HS-27A (cell line): ENCODE measurements at places on chromosomes 2 and 18.
A peak's percentile ranks its signal among the peaks of the same experiment; 100 is the strongest.

GRCh38 chr2:136284226-136285119, 166.5 kb upstream of the CXCR4 start:
- no peak for DNase-seq

GRCh38 chr18:79712206-79712857, 32.7 kb downstream of the CTDP1 start:
- no peak for DNase-seq

DNA sequence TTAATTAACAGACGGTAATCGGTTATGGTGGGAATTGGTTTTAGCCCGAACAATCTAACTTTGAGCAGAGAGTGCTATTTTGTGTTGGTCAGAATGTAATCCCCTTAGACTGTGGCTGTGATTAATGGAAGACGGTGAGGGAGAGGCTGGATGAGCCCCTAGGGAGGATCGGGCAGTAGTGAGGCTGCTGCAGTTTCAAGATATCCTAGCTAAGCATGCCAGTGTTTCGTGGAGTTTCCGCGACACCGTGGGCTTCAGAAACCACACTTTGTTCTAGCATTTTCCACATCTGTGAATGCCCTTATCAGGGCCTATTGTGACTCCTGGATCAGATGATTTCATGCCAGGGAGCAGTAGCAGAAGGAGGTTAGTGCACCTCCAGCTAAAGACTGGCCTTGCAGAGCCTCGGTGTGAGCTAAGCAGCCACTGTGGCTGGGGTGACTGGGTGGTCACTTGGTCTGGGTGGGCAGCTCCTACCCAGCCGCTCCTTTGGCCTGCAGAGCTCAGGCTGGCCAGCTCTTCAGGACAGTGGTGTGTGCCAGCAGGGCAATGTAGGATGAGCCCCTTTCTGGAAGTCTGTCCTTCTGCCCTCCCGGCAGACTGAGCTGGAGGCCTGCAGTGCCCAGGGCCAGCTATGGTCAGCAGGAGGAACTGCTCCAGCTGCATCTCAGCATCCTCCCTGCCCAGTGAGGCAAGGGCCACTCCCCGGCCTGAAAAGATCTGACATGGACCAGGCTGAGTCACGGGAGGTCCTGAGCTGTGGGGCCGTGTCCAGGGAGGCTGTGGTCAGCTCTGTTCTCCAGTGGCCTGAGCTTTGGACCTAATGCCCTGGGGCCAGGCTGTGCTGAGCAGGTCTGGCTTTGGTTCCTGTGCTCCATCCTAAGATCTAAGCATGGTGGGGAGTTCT, 142.6 kb upstream of the GPC1 start:
- DNase-seq = no peak

DNA sequence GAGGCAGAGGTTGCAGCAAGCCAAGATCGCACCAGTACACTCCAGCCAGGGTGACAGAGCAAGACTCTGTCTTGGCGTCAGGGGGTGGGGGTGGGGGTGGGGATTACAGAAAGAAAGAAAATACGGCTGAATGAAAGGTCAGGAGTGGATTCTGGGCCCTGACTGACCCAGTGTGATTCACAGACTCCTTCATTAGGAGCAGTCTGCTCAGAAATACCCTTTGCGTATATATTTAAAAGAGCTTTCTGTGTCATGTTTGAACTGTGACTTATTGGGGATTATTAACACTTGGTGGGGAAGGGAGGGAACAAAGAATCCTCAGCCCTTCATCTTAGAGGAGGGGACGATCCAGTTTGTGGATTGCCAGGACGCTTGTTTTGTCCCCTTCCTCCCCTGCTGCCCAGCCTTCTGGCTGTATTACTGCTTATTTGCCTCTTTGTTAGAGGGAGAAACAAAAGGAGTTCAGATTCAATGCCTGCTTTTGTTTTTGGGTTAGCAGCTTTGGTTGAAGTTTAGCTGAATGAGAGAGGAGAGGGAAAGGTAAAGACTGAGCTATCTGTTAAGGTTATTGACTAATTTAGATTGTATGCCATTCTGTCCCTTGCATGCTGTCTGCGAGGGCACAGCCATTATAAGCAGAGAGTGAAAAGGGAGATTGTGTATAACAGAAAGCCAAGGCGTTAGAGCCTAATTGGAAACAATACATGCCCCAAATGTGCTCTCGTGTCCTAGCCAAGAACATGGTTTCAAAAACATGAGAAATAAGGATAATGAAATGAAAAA, 118.3 kb downstream of the FMNL2 start:
- no peak for DNase-seq

GRCh38 chr2:174971868-174972781, 33.1 kb downstream of the CHN1 start:
- peak; percentile 73 for DNase-seq

- DNase-seq = no peak
Observed at GRCh38 chr2:10193276-10193795, 70.8 kb downstream of the RRM2 start.

- DNase-seq = no peak
Observed at GRCh38 chr2:58708565-58708964, 467.4 kb upstream of the FANCL start.

- DNase-seq = no peak
Observed at GRCh38 chr18:9914334-9914583, 443 bp downstream of the VAPA start.

DNA sequence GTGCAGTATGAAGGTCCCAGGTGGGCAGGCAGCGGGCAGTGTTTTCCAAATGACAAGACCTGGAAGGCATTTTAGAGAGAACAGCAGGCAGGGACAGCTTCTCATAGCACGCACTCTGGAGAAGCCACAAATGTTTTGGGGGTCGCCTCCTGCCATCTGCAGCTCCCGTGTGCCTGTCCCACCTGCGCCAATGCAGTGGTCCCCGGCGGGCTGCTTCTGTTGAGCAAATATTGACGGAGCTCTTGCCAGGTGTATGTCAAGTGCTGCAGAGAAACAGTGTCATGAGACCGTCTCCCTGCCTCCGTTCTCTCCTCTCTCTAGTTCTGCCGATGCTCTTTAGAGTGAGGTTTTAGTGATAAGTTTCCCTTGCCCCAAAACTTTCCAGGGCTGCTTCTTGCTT, 174.8 kb downstream of the LDLRAD4 start:
- DNase-seq = no peak

GRCh38 chr2:68770271-68771111, 35.9 kb downstream of the ARHGAP25 start:
- no peak for DNase-seq

GRCh38 chr2:128304715-128305554, 13.7 kb downstream of the HS6ST1 start:
- DNase-seq = peak; percentile 82
